GM13977 (cell line): ENCODE measurements at places on chromosomes 11 and 22.

DNA sequence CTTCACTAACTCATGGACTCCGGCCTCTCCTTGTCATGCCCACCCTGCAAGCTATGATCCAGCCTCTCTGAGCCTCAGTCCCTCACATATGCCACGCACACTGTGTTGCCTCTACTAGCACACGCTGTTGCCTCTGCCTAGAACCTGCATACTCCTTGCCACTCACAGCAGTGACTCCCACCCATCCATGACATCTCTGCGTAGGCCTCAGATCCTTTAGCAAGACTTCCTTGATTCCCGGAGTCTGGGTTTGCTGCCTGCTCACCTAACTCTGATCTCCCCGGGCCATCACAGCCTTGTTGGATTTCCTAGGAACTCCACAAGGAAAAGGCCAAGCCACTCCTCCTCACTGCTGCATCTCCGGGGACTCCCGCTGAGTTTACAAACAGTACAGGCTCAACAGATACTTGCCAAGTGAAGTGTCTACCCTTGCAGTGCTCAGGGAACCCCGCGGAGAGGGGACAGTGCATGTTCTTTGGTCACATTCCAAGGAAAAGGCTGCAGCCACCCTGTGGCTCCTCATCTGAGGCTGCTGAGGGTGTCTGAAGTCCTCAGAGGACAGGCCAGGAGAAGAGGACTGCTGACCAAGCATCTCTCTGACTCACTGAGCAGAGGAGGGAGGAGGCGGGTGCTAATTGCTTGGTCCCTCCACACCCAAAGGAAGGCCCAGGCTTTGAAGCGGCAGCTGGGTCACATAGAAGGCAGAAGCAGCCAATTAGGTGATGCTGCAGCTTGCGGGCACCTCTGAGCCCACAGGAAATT, 42.4 kb upstream of the NAV2 start:
- DNase-seq, result no peak

GRCh38 chr22:32686354-32686753, 115.2 kb upstream of the TIMP3 start:
- no peak for DNase-seq

GRCh38 chr22:42484506-42484905, 35.1 kb downstream of the RRP7A start:
- DNase-seq, result no peak

DNA sequence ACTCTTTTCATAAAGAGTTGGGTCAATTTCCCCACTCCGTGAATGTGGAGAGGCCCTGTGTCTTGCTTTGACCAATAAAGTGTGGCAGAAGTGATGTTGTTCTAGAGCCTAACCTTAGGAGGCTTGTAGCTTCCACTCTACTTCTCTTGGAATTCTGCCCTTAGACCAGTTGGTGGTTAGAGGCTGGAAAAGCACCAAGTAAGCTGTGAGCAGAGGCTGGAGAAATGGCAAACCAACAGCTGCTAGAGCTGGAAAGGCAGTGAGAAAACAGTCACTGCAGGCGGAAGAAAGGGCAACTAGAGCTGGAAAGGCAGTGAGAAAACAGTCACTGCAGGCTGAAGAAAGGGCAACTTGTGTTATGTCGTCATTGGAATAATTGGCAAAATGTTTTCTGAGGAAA, 29.8 kb upstream of the MSANTD2 start:
- DNase-seq, result no peak
